ELF-1 (cell line): ENCODE measurements at places on chromosomes 7 and 10.

DNA sequence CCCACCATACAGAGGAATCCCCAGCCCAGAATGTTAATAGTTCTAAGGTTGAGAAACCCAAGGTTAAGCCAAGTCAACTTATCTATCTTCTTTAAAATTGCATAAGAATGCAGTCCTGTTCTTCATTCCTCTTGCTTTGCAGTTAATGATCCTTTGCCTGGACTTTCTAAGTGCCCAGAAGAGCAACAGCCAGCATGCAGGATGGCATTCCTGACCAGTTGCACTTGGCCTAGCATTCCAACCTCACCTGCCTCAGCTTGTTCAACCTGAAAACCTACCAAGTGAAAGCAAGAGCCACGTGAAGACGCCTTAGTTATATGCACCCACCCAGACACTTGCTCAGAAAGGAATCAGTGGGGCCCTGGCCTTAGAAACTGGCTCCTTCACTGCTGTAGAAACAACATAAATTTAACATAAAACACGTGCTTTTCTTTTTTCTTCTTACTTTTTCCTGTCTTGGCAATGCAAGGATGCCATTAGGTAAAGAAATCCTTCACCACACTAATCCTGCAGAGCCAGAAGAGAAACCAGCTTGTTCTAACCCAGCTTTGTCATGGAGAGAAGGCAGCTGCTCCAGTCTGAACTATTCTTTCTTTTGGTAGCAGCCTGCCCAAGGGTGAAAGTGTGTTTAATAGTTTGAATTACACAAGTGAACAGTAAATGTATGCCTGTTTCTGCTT, 25.0 kb downstream of the EGFR start:
- peak; percentile 30 for DNase-seq

GRCh38 chr10:97072851-97073665, 112.7 kb downstream of the SLIT1 start:
- DNase-seq: peak; percentile 95

DNA sequence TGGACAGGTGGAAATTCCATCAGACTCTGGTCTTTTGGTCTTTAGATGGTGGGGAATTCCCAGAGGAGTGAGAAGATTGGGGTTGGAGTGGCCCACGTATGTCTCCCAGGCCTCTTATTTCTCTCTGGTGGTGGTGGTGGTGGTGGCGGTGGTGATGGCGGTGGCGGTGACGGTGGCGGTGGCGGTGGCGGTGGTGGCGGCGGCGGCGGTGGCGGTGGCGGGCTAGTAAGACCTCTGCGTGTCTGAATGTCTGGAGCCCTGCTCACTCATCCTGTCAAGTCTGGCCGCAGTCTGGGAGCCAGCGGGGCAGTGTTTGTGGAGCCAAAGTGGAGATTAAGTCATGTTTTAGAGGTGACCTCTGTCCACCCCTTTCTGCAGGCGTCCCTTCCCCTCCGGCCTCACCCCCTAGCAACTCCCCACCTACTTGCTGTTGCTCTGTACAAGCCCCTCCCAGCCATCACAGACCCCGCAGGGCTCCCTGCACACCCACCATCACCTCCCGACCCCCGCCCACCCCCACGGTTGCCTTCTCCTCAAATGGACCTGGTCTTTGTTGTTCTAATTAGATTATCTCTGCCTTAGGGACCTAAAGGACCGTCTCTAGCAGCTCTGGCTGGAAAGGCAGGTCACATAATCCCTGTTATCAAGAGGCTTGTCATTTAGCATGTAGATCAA, 165.0 kb upstream of the TBX20 start:
- DNase-seq: peak; percentile 17

- DNase-seq: no peak
Observed at GRCh38 chr10:24882047-24882698, 70.2 kb downstream of the PRTFDC1 start.

DNA sequence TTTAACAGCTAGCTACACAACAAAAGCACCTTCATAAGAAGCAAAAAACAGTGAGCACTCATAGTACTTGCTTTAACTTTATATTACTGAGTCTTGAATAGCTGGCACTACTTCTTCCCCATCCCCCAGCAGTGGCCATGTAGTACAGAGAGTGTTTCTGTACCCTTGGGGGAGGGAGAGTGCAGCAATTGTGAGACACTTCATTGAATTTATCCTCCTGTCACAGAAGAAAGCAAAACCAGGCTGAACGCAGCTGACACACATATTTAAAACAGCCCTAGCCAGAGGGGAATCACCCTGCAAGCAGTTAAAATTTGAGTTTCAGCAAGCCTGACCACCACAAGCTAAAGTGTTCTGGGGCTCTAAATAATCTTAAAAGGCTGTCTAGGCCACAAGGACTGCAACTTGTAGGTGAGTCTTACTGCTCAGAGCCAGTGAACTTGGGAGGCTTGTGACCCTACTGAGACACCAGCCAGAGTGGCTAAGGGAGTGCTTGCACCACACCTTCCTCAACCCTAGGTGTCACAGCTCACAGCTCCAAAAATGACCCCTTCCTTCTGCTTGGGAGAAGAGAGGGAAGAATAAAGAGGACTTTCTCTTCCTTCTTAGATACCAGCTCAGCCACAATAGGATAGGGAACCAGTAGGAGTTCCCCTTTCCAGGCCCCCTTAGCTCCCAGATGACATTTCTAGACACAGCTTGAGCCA, 97.7 kb upstream of the MEOX2 start:
- DNase-seq: peak; percentile 26
